Skin of body (tissue), 3 donors: ENCODE measurements at places on chromosomes 13 and 19.
A peak's percentile ranks its signal among the peaks of the same experiment; 100 is the strongest.

GRCh38 chr19:55147545-55148251, 1.3 kb downstream of the TNNT1 start:
- no peak for DNase-seq

DNA sequence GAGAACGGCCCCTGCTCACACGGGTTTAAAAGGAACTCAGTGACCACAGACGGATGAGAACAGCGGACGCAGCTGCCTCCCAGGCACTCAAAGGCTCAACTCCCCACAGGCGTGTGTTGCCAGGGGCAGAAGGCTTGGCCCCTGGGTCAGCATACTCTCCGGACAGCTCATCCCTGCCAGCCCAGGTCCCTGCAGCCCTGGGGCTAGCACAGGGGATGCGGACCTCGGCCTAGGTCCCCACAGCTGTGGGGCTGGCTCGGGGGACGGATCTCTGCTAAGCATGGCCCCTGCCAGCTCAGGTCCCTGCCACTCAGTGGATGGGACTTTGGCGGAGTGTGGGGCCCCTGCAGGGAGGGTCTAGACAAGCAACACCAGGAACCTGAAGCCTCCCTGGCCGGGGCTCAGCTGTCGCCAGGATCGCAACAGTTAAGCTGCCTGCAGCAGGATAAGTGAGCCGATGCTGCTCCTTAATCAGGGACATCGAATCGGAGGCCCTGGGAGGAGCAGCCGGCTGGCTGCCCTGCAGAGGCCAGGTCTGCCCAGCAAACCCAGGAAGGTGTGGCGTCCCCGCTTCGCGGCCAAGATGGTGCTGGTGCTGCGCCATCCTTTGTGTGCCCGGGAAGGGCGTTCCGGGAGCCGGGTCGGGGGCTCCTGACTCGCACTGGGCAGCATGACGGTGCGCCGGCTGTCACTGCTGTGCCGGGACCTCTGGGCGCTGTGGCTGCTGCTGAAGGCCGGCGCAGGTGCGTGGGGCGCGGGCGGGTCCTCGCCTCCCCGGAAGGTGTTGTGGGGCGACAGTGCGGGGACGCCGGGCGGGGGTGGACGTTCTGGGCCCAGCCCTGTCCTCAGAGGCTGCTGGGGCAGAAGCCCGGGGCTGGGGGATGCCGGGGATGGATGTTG, 32.5 kb downstream of the MCF2L start:
- peak; percentile 11 for DNase-seq

DNA sequence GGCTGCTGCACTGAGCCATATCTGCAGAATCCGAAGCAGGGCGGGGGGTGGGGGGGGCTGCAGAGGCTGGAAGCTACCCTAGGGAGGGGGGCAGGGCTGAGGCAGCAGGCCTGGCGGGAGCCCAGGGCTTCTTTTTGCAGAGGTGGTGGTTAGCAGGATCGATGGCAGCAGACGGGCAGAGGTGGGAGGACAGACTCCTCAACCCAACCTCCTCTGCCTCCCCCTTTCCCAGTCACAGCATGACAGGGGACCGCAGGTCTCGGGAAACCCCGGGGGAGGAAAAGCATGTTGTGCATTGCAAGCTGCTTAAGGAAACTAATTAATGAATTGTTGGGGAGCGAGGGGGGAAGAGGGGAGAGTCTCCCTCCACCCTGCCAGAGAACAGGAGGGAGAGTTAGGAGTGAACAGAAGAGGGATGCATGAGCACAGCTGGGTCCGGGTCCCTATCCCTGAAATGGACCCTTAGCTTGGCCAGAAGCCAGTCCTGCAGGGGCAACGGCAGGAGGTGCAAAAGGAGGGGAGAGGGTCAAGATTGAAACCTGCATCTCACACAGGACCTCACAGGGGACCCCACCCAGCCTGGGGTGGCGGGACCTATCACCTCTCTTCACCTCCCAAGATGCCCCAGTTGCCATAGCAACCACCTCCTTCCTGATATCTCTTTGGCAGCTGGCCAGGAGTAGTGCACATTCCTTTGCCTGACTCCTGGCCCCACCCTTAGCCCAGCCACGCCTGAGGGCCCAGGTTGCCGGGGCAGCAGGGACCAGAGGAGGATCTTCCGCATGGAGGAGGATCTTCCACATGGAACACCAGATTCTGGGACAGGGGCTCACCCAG, 1.8 kb downstream of the FXYD7 start:
- DNase-seq: no peak

DNA sequence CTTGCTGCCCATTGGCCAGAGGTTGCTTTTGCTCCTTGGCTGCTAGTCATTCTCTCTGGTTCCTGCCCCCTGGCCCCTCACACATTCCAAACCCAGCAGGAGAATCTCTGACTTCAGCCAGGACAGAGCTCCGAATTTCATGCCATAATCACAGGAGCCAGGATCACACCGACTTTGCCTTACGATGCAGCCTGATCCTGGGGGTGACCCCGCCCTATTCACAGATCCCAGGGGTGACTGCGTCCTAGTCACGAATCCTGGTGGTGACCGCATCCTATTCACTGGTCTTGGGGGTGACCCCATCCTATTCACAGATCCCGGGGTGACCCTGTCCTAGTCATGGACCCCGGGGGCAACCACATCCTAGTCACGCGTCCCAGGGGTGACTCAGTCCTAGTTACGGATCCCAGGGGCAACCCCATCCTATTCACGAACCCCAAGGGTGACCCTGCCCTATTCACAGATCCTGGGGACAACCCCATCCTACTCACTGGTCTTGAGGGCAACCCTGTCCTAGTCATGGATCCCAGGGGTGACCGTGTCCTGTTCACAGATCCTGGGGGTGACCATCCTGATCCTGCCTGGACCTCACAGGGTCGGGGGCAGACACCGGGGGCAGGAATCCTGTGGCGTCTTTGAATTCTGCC, 7.4 kb upstream of the TEX29 start:
- no peak for DNase-seq

GRCh38 chr13:94362411-94362909, 117.0 kb downstream of the DCT start:
- peak; percentile 89 for DNase-seq

GRCh38 chr19:6873708-6874431, 13.5 kb upstream of the ADGRE1 start:
- no peak for DNase-seq

- no peak for DNase-seq
Observed at GRCh38 chr13:52892925-52893324, 44.5 kb upstream of the PCDH8 start.

DNA sequence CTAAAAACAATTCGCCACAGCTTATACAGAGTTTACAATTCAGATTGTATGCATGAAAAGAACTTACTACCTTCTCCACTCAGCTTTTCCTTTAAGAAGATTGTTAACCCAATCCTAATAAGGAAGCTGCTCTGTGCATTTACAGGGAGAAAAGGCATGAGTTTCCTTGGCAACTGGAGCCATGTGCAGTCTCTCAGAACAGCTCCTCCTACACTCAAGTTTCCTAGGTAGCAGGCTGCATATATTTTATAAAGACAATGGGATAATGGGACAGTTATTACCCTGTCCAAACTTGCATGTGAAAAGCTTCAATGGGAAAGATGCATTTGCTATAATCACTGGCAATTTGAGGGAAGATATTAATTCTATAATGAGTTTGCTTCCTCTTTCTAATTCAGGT, 125.5 kb upstream of the TRPC4 start:
- DNase-seq: no peak

DNA sequence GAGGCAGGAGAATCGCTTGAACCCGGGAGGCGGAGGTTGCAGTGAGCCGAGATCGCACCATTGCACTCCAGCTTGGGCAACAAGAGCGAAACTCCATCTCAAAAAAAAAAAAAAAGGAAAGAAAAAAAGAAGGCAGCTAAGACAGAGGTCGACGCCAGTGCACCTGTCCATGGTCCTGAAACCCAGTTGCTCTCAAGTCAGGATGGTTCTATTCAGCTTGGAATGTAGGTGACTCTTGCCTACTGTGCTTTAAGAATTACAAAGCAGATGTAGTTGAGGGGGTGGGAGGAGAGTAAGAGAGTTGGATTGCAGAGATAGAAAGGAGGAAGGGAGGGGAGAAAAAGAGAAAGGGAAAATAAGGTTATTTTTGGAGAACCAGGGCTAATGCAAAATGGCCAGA, 18.7 kb downstream of the CACNG7 start:
- no peak for DNase-seq

GRCh38 chr13:106551350-106551749, 15.9 kb upstream of the EFNB2 start:
- DNase-seq: no peak

DNA sequence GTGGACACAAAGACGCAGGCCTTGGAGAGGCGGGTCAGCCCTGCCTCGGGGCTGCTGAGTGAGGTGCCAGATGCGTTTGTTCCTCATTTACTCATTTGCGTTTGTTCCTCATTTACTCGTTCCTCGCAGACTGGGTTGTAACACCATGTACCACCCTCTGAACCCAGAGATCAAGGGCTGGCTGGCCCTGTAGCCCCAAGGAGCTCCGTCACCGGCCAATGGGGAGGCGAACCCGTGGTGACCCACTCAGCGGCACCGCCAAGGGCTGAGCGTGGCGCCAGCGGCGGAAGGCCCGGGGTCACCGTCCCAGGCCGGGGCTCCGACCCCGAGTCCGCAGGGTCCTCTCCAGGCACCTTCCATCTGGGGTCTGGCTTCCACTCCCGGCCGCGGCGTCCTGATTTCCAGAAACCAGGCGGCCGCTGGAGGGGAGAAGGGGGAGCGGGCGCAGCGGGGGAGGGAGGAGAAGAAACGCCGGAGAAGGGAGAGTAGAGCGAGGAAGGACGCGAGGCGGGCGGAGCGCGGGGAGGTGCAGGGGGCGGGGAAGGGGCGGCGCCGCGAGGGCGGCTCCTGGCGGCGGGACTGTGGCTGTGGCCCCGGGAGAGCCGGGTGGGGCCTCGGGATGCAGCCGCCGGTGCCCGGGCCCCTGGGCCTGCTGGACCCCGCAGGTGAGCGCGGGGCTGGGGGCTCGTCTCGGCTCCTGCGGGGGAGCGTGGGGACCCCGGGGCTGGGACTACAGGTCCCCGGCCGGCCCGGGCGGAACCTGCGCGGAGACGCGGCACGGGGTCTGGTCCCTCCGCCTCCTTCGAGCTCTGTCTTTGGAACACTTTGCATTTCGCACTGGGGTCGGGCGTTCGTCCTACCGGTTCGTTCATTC, at the start of gene TMEM255B:
TMEM255B (plus strand) TSS at position 576 of the 874 bp plus-strand sequence; CDS start at position 620, 44 bp downstream.
- DNase-seq: peak; percentile 19
